ENCODE measurements at places on chromosomes 2 and 18. TPM values are rescaled to one million over a fixed set of nuclear protein-coding genes. Genes with fewer than 3 reads are reported as not detected.

GRCh38 chr2:200905618-200906296 lies 16.6 kb downstream of the NIF3L1 start:
- DNase-seq: peak; percentile 44
- no peak overlapping the region for H3K27ac ChIP-seq
- H3K4me3 ChIP-seq: no peak overlapping the region
- H3K27me3 ChIP-seq: no peaks in the 10 kb centered on the region

DNA sequence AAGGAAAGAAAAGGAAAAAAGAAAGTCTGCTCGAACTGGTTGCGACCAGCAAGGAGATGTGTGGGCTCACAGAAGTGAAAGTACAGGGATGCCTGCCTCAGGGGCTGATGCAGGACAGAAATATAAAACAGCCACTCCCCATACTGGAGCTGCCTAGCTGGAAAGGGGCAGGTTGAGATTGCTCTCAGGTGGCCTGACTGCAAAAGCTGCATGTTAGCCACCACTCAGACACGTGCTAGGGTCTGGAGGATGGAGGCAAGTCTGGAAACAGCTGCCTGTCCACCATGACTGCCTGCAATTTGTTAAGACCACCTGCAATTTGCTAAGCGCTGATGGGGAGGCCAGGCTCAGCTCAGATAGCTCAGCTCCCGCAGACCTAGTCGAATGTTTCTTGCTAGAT lies 17.9 kb downstream of the B3GNT7 start:
- peak overlapping the region; percentile 85 for H3K27ac ChIP-seq
- no peak overlapping the region for H3K4me3 ChIP-seq
- no peaks in the 10 kb centered on the region for H3K27me3 ChIP-seq
- DNase-seq: peak; percentile 76

- H3K4me3 ChIP-seq: no peak overlapping the region
- no peak overlapping the region for H3K27ac ChIP-seq
- no peaks in the 10 kb centered on the region for H3K27me3 ChIP-seq
- H3K4me1 ChIP-seq: peaks cover 20% of the 10 kb centered on the region
- DNase-seq: no peak
Observed at GRCh38 chr18:61637319-61637718, 255.5 kb downstream of the RNF152 start.

DNA sequence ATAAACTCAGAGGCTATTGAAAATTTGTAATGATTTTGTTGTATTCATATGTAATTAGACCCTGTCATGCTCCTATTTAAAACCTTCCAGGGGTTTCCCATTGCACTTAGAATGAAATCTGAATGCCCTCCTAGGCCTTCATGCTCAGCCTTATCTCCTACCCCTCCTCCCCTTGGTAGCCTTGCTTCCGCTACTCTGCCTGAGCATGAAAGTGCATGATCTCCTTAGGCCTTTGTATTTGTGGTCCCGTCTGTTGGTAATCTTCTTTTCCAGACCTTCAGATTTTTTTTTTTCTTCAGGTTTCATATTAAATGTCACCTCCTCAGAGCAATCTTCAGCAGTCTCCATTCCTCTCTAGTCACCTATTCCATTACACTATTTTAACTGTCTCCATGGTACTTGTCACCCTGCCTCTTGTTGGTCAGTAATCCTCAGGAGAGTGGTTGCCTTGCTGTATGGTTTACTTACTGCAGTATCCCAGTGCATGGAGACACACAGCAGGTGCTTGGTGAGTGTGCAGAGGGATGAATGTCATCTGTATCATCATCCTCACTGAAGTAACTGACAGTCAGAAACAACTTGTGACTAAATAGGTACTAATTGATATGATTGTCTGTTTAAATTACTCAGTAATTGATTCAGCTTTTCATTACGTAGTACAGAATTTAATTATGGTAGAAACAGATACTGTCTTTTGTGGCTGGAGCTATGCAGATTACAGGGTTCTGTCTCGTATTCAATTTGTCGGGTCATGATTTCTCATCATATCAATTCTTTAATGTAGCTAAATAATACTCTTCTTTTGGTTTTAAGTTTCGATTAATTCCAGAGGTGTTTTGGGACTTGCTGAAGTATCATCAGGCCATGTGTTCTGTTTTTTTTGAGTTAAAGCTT lies 63.9 kb downstream of the PHLPP1 start:
- no peak for DNase-seq
- H3K27me3 ChIP-seq: no peaks in the 10 kb centered on the region
- no peaks in the 10 kb centered on the region for H3K36me3 ChIP-seq
- no peak overlapping the region for H3K27ac ChIP-seq
- H3K4me1 ChIP-seq: no peaks in the 10 kb centered on the region
- no peak overlapping the region for H3K4me3 ChIP-seq

GRCh38 chr18:41659438-41660130 lies 295.4 kb upstream of the PIK3C3 start:
- no peaks in the 10 kb centered on the region for H3K27me3 ChIP-seq
- H3K36me3 ChIP-seq: no peaks in the 10 kb centered on the region
- DNase-seq: no peak
- no peak overlapping the region for H3K4me3 ChIP-seq
- H3K27ac ChIP-seq: no peak overlapping the region

- no peaks in the 10 kb centered on the region for H3K27me3 ChIP-seq
- H3K36me3 ChIP-seq: no peaks in the 10 kb centered on the region
- no peaks in the 10 kb centered on the region for H3K4me1 ChIP-seq
Observed at GRCh38 chr2:67974559-67975430, 88.0 kb downstream of the C1D start.

- H3K27ac ChIP-seq: no peak overlapping the region
- no peaks in the 10 kb centered on the region for H3K27me3 ChIP-seq
- H3K4me3 ChIP-seq: no peak overlapping the region
- DNase-seq: no peak
Observed at GRCh38 chr18:49362431-49362830, 98.0 kb downstream of the DYM start.

DNA sequence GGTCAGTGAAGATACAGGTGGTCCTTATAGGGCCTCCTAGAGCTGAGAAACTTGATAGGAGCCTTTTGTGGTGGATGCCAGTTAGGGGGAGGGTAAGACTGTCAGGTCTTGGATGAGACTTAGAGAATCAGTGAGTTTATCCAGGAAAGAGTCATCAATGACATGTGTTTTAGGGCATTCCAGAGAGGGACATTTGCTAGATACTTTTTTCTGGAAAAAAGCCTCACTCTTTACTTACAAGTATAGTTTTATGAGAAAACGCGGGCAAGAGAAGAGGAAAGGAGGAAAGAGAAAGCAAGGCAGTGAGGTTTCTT lies 24.5 kb upstream of the MSGN1 start:
- no peaks in the 10 kb centered on the region for H3K36me3 ChIP-seq
- H3K4me1 ChIP-seq: no peaks in the 10 kb centered on the region

- no peaks in the 10 kb centered on the region for H3K4me1 ChIP-seq
- no peaks in the 10 kb centered on the region for H3K27me3 ChIP-seq
- no peak for DNase-seq
- H3K36me3 ChIP-seq: peaks cover 44% of the 10 kb centered on the region
- H3K4me3 ChIP-seq: no peak overlapping the region
Observed at GRCh38 chr18:24168496-24168895, 29.6 kb downstream of the CABYR start.

DNA sequence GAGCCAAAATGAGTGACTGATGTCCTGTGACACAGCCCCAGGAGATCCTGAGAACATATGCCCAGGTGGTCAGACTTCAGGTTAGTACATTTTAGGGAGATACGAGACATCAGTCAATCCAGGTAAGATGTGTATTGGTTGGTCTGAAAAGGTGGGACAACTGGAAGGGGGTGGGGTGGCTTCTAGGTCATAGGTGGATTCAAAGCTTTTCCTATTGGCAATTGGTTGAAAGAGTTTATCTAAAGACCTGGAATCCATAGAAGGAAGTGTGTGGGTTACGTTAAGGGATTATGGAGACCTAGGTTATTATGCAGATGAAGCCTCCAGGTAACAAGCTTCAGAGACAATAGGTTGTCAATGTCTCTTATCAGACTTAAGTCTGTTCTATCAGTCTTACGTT lies 136.5 kb downstream of the ZNF532 start:
- H3K27ac ChIP-seq: no peak overlapping the region
- no peak overlapping the region for H3K4me3 ChIP-seq
- DNase-seq: no peak
- no peaks in the 10 kb centered on the region for H3K36me3 ChIP-seq
- no peaks in the 10 kb centered on the region for H3K27me3 ChIP-seq

DNA sequence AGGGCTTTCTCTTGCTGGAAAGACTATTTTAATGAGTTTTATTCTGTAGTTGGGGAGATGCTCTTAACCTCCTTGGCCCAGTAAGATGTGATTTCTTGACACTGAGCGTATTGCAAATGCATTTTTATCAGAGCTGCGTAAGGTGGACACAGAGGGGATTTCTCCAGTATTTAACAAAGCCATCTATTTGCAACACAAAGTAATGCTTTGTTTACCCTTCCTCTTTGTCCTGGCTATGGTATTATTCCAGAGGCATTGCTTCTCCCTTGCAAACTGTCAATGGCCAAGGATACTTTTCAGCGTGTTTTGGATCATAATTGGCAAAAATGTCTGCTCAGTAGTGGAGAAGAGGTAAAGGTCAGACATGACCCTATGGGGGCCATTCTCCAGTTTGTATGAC lies 90.8 kb upstream of the PIK3C3 start:
- H3K4me3 ChIP-seq: no peak overlapping the region
- H3K27me3 ChIP-seq: no peaks in the 10 kb centered on the region
- H3K27ac ChIP-seq: no peak overlapping the region
- peaks cover 8% of the 10 kb centered on the region for H3K4me1 ChIP-seq
- H3K36me3 ChIP-seq: no peaks in the 10 kb centered on the region

DNA sequence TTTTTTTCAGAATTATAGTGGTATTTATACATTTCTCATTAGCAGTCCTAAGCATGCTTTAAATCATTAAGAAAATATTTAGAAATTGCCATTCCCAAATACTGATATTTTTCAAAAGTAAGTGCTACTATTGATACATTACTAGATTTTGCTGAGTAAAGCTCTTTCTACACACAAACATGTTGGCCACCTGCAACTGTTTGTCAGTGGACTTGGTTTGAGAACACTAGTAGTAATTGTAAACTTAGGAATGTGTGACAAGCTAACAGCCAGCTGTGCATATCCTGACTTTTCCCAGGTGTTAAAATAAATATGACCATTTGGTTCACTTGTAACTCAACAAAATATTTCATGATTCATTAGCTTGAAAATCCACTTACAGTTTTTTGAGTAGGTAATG lies 103.1 kb downstream of the MSTN start:
- DNase-seq: no peak
- H3K36me3 ChIP-seq: no peaks in the 10 kb centered on the region
- H3K4me3 ChIP-seq: no peak overlapping the region
- H3K27ac ChIP-seq: no peak overlapping the region
- no peaks in the 10 kb centered on the region for H3K4me1 ChIP-seq
- no peaks in the 10 kb centered on the region for H3K27me3 ChIP-seq

DNA sequence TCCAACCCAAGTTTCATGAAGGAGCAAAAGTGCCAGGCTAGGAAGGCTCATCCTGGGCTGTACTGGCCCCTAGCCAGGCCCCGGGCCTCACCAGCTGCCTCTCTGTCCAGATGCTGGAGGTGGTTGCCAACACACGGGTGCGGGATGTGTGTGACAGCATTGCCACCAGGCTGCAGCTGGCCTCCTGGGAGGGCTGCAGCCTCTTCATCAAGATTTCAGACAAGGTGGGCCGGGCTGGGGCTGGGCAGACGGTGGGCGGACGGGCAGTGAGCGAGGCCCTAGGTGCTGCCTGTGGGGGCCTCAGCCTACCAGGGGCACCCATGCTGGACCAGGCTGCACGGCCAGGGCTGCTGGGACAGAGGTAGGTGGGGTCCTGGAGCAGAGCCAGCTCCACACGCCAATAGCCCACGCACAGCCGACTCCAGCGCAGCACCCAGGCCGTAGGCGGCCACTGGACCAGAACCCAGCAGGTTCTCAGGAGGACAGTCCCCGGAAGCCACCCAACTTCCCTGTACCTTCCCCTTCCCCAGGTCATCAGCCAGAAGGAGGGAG lies 11.8 kb upstream of the GPR17 start:
- H3K4me1 ChIP-seq: peaks cover 30% of the 10 kb centered on the region
- DNase-seq: no peak
- H3K27me3 ChIP-seq: no peaks in the 10 kb centered on the region
- H3K27ac ChIP-seq: no peak overlapping the region
- H3K4me3 ChIP-seq: no peak overlapping the region

DNA sequence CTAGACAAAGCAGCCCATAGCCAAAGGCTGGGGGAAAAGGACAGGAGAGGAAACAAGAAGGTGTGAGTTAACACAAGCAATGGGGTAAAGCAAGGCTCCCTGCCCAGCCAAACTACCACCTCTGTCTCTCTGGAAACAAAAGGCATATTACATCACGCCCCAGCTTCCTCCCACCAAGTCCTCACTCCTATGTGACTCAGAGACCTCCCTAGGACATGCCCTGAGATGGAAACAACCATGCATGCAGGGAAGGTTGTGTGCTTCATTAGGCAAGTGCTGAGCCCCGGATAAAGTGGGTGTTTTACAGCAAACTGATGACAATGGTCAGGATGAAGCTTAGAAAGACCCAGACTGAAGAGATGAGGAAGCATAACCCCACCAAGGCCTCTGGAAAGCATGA lies 9.0 kb upstream of the ATRAID start:
- no peak overlapping the region for H3K4me3 ChIP-seq
- no peak for DNase-seq
- H3K36me3 ChIP-seq: peaks cover 83% of the 10 kb centered on the region
- peaks cover 14% of the 10 kb centered on the region for H3K4me1 ChIP-seq
- H3K27ac ChIP-seq: no peak overlapping the region
- H3K27me3 ChIP-seq: no peaks in the 10 kb centered on the region

GRCh38 chr2:190838492-190838910 lies 42.1 kb upstream of the GLS start:
- H3K27ac ChIP-seq: no peak overlapping the region
- H3K27me3 ChIP-seq: no peaks in the 10 kb centered on the region
- no peak overlapping the region for H3K4me3 ChIP-seq
- DNase-seq: no peak

DNA sequence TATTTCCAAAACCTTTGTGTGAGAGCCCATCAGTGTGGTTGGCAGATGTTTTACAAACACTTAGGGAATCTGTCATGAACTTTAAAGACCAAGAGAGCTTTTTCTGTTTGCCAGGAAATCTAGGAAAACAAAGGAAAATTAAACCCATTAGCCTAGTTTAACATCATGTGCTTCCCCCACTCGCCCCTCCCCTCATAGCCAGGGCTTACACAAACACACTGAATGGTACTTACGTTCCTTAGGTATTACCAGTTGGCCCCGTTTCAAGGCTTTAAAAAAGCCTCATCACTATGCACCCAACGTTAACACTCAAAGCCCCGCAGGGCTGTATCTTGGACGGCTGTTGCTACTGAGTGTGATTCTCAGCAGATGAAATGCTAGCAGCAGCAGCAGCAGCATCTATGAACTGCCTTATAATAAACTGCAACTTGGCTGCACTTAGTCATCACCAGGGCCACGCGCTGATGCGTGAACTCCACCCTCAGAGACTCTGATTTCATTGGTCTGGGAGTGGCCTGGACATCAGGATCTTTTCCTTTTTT lies 20.1 kb upstream of the TTC39C start:
- no peaks in the 10 kb centered on the region for H3K27me3 ChIP-seq
- H3K4me3 ChIP-seq: no peak overlapping the region
- no peaks in the 10 kb centered on the region for H3K36me3 ChIP-seq
- H3K27ac ChIP-seq: no peak overlapping the region

The TSHZ1 gene
- 34.7 TPM for polyA plus RNA-seq

The LRATD1 gene
- polyA plus RNA-seq: 67.3 TPM

The NAT8 gene
- polyA plus RNA-seq: 0.46 TPM

The ECEL1 gene
- polyA plus RNA-seq: 1.1 TPM

The SLC38A11 gene
- 15.4 TPM for polyA plus RNA-seq

The KCNG3 gene
- polyA plus RNA-seq: 0.21 TPM

The ASB18 gene
- 0.03 TPM for polyA plus RNA-seq

The ITPRIPL1 gene
- polyA plus RNA-seq: 1.9 TPM
